Smooth muscle cell of the umbilical artery (primary cell): ENCODE measurements at places on chromosomes 3 and 15. TPM values are rescaled to one million over a fixed set of nuclear protein-coding genes. Genes with fewer than 3 reads are reported as not detected.

LRRC15 gene
- 2.2 and 2.4 TPM in 2 replicates for total RNA-seq

SLCO3A1 gene
- 0.30 and 0.60 TPM in 2 replicates for total RNA-seq

DUOXA2 gene
- not detected in 2 replicates for total RNA-seq

NPAP1 gene
- not detected in 2 replicates for total RNA-seq

FBXW12 gene
- total RNA-seq, result not detected in 2 replicates

CORO2B gene
- 1.8 and 11.9 TPM in 2 replicates for total RNA-seq

ERICH6 gene
- total RNA-seq, result not detected in 2 replicates

KCNH8 gene
- total RNA-seq, result under 0.01 TPM in 1 of 2 replicates, not detected in the other

TOP2B gene
- 78.1 and 133 TPM in 2 replicates for total RNA-seq

STRA6 gene
- total RNA-seq, result 30.3 and 47.2 TPM in 2 replicates

FANCD2OS gene
- total RNA-seq, result not detected in 2 replicates

NXPE3 gene
- 27.3 and 39.5 TPM in 2 replicates for total RNA-seq

GOLGA8O gene
- not detected in 2 replicates for total RNA-seq
